ENCODE measurements at places on chromosomes 7 and 10. TPM values are rescaled to one million over a fixed set of nuclear protein-coding genes. Genes with fewer than 3 reads are reported as not detected.

Gene ANKRD30A
- not detected for total RNA-seq

- no peak for DNase-seq
Observed at GRCh38 chr7:156459582-156459981, 181.0 kb upstream of the RNF32 start.

GRCh38 chr10:1978584-1978983 lies 241.3 kb upstream of the ADARB2 start:
- DNase-seq, result no peak

Gene CPA4
- not detected for total RNA-seq

Gene SVOPL
- total RNA-seq, result not detected

GRCh38 chr10:117134056-117134305 lies 4.1 kb downstream of the VAX1 start:
- no peak for DNase-seq

DNA sequence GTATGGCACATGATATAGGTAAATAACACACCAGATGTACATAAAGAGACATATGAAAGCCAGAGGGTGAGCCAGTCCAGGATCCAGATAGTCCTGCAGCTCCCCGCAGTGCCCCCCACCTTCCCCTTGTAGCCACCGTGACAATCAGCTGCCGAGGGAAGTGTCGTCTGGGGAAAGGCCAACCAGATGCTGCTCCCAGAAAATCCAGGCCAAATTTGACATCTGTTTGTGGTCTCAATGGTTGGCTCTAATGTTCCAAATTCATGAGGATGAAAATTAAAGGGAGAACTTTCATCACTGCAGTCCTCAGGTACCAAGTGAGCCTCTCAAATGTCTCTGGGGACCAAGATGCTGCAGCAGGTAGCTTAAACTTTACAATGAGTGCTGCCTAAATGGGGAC lies 210.3 kb downstream of the PTEN start:
- DNase-seq, result no peak

- DNase-seq, result no peak
Observed at GRCh38 chr10:125375210-125375609, 214.8 kb upstream of the CTBP2 start.

GRCh38 chr7:78996013-78996412 lies 457.5 kb downstream of the MAGI2 start:
- DNase-seq, result no peak

- no peak for DNase-seq
Observed at GRCh38 chr10:44333511-44333910, 51.4 kb downstream of the CXCL12 start.

- DNase-seq, result no peak
Observed at GRCh38 chr7:8783229-8783628, 349.8 kb downstream of the NXPH1 start.

DNA sequence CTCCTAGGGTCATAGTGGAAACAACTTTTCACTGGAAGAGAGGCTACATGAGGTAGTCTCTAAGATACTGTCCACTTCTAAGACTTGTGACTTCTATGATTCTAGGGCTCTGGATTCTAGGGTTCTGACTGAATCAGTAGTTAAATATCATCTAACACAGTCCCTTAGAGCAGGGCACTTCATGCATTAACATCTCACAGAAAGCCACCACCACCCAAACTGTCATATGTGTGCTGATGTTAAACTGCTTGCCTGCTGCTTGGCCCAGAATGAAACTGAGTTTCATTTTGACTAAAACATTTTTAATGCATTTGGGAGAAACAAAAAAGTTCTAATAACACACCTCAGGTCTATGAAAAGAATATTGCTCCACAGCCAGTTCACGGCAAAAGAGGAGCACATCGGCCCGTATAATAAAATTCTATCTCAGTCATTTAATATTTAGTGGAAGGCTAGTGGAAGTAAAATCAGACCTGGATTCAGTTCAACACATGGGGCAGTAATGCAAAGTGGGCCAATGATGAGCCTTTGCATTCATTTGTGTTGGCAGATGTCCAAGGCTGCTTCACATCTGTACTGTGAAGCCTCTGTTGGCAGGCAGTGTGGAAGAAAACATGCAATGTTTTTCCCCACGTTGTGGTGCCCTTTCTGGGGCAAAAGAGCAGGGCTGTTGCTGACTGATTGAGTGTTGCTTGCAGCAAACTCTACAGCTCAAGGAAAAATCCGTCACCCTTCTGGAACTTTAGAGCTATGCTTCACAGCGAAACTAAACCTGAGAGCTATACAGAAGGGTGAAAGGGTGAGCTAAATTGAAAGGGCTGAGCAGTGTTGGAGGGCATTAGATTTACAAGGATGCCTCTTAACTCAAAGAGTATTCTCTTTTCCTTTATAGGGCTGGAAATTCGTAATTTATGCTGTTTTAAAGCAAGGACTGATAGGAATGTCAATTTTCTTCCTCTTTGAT lies 33.5 kb upstream of the AUTS2 start:
- DNase-seq, result no peak
